Stimulated activated CD8-positive, alpha-beta memory T cell treated with anti-CD3 and anti-CD28 coated beads, Interleukin-2, amount 100 ng/mL, for 48 hours (primary cell): ENCODE measurements at places on chromosomes 6 and 20.

- DNase-seq = no peak
Observed at GRCh38 chr6:153334121-153334520, 203.0 kb upstream of the RGS17 start.

DNA sequence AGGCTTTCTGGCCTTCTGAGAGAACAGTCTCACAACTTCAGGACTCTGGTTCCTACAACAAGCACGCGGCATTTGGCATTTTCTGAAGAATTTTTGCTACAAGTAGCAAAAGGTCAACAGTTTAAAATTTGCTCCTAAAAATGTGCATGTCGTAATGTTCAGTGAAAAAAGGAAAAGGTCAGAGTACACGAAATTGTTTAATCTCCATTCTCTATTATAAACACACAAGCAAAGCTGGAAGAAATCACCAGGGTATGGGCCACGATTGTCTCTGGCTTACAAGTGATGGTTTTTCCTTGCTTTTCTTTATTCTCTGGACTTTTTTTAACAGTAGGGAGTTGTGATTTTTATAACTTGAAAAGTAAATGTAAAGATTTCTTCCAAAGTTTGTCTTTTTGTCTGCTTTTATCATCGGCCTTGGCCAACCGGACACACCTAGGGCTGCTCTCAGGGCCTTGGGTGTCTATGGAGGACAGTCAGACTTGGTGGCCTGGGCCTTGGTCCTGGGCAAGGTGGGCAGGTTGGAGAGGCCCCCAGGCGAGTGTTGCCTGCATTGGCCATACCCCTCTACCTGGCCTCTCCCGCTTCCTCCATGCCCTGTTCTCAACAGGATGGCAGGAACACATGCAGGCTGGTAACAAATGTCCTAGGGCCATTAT, 32.4 kb downstream of the PLEKHG1 start:
- no peak for DNase-seq

- DNase-seq = no peak
Observed at GRCh38 chr6:157845493-157846259, 22.6 kb downstream of the SNX9 start.

- DNase-seq = no peak
Observed at GRCh38 chr6:13986700-13987399, 62.1 kb downstream of the RNF182 start.

DNA sequence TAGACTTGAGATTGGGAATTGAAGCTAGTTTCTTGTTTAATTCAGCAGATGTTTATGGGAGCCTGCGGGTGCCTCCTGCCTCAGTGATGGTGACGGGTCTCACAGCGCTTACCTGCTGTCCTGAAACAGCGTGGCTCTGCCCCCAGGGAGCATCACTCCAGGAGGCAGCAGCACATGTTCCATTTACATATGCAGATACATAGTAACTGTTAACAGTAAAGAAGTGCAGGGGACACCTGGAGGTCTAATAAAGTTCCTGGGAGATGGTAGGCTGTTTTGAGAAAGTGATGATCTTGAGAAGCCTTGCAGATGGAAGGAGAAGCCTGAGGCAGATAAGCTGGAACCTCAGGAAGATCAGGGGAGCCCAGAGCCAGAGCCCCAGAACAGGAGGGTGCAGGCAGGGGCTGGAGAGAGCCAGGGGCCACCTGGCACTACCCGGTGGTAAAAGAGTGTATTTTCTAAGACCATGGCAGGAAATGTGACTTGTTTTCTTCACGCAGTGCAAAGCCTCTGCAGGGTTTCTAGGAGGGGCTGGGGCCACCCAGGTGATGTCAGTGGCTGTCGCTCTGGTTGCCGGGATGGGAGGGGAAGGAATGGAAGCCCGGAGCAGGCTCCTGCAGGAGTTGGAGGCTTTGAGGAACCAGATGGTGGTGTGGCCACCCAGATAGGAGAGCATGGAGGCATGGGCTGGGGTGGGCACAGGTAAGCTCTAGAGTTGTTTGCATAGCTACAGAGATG, 24.2 kb upstream of the KIF25 start:
- DNase-seq = no peak

- DNase-seq = no peak
Observed at GRCh38 chr20:6178537-6178936, 55.7 kb upstream of the FERMT1 start.

GRCh38 chr6:71599359-71599758, 287.0 kb upstream of the RIMS1 start:
- no peak for DNase-seq

- DNase-seq = no peak
Observed at GRCh38 chr6:42159431-42160024, 13.6 kb upstream of the GUCA1A start.

DNA sequence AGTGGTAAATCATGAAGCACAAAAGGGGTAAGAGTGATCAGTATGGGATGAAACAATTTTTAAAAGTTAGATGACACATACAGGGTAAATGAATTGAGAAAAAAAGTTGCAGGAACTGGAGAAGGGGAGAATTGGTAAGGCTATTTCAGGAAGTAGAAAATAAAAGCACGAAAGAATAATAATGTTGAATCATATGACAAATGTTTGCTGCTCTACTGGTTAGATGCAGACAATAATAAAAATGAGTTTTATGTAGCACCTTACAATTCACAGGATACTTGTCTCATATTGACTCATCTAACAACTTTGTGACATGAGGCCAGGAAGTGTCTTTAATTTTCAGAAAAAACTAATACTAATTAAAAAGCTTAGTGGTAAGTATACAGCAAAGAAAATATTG, 566.5 kb upstream of the MARCKS start:
- DNase-seq = no peak

GRCh38 chr6:3683331-3683730, 68.2 kb downstream of the PXDC1 start:
- DNase-seq = no peak

GRCh38 chr6:154555073-154555677, 44.7 kb upstream of the CNKSR3 start:
- no peak for DNase-seq

- DNase-seq = no peak
Observed at GRCh38 chr20:40606660-40607059, 82.4 kb downstream of the MAFB start.

GRCh38 chr20:57352305-57352704, 1.2 kb downstream of the RAE1 start:
- DNase-seq = no peak

DNA sequence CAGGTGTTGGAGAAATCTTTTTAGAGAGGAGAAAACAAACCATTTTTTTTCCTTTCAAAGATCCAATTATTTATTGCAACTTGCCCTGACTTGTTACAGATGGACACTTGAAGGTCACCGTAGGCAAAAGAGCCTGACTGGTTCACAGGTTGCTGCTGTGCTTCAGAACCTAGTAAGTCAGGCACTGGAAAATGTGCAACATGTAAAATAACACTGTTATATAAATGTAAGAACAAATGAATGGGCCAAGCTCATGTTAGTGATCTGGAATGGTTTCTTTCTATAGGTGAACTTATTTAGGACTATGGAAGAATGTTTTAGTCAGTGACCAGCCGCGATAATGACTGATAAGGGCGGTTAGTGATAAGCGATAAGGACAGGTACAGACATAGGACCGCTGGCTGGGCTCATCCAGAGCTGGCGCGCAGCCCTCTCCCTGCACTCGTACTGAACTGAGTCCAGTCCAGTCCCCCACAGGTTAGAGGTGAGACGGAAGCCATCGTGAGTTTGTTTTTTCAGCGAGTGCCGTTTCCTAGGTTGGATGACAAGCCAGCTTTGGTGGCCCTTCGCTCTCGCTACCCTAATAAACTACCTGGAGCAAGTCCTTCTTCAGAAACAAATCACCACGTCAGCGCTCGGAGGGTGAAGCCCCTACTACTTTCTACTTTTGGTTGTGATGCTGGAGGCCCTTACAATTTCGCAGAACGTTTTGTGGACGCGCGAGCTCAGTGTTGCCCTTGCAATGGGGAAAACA, 94.4 kb upstream of the PRDM1 start:
- DNase-seq = no peak

- no peak for DNase-seq
Observed at GRCh38 chr20:41057999-41058673, 29.5 kb downstream of the TOP1 start.

GRCh38 chr20:8361006-8361652, 229.1 kb downstream of the PLCB1 start:
- no peak for DNase-seq

DNA sequence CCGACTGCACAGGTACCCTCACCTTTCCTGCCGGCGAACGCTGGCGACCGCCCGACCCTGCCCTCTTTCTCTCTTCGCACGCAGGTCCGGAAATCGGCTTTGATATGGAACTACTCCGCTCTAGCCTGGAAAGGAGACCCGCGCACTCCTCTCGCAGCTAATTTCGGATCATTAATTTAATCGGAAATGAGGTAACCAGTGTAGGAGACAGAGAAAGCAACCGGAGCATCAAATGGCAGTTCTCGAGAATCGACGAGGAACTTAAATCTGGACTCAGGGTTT, 949 bp upstream of the ATXN1 start:
- no peak for DNase-seq

DNA sequence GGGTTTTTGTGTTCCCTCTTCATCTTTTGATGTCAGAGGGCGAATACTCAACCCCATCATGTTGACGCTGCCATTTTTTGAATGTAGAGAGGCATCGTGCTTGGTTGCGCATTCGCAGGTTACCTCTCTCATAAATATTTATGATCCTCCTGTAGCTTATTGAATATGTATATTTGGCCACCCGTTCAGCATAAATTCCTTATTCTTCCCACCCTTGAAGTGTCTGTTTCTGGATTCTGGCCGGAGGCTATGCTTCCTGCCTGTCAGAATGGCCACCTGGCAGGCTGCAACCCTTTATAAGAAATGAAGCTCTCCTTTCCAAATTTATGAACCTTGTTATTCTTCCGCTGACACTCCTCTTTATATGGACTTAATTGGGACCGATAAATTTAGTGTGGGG, 40.9 kb downstream of the FAM50B start:
- no peak for DNase-seq

GRCh38 chr6:137894779-137895385, 27.8 kb downstream of the TNFAIP3 start:
- DNase-seq = no peak

- DNase-seq = no peak
Observed at GRCh38 chr6:30782425-30783014, 38.2 kb upstream of the IER3 start.

DNA sequence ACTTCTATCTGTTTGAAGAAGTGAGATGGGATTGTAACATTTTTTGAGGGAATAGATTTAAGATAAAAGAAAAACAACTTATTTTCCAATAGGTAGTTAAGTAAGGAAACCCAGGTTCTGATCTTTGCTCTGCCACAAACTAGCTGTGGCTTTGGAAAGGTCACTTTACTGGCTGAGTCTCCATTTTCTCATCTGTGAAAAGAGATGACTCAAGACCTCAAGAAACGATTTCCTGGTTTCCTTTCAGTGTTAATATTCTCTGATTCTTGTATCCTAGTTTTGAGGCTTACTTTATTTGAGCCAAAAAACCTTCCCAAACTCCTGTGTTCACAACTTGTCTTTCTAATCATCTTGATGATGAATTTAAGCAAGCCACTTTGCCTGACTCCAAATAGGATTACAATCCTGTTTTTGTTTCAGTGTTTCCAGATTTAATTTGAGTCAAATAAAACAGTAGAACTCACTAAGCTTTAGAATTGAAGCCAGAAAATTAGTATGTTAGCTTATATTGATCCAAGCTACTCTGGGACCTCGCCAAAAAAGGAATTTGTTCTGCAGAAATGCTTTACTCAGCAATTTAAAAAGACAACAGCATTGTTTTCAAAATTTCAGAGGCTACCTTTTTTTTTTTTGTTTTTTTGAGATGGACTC, 51.1 kb downstream of the ENPP1 start:
- no peak for DNase-seq

DNA sequence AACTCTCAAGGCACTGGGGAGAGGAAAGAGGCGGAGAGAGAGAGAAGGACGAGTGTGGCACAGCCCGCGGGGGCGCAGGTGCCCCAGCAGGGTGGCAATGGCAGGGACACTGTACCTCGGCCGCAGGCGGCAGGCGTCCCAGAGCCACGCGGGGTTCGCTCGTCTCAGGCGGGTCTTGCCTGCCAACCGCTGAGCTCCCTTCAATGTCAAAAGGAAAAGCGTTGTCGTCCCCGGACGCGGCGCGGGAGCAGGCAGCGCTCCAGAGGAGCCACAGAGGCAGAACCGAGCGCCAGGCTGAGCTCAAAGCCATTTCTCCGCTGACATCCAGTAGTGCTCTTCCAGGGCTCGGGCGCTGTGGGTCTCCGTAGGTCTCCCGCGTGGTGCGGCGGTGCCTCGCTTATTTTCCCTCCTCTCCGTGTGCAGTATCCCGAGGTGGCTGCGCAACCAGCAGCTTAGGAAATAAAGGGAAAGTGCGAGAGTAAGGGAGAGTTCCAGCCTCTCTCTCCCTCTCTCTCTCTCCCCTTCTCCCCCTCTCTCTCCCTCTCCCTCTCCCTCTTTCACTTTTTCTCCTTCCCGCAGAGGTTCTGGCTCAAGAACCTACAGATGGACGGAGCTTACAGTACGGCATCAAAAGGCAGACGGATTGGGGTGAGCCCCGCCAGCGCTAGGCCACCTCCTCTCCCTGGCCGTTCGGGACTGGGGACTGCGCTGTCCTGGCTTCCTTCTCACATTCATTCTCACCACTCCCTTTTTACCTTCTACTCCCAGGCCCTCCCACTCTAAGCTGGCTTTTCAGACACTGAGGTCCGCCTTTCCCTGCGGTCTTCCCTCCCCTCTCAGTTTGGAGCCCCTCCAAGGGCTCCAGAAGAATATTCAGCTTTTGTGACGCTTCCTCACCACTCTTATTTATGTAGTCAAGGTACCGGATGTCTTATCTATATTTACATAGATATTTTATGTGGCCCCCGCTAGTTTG, at the start of gene LAMA4:
LAMA4 (minus strand) TSS at position 727 of the 976 bp plus-strand sequence; CDS start at position 310, 417 bp downstream.
- DNase-seq = no peak

- DNase-seq = no peak
Observed at GRCh38 chr20:45921337-45922189, 9.6 kb upstream of the PLTP start.

GRCh38 chr20:1801929-1802306, 93.3 kb upstream of the SIRPA start:
- no peak for DNase-seq
